ENCODE measurements at places on chromosomes 2 and 18.

GRCh38 chr2:233841183-233841582 is 13.2 kb downstream of the HJURP start:
- H3K36me3 ChIP-seq, result peaks cover 63% of the 10 kb centered on the region
- H3K27ac ChIP-seq, result no peak overlapping the region
- DNase-seq, result no peak
- H3K4me1 ChIP-seq, result peaks cover 10% of the 10 kb centered on the region
- no peaks in the 10 kb centered on the region for H3K27me3 ChIP-seq
- no peak overlapping the region for H3K4me3 ChIP-seq

GRCh38 chr18:76518123-76518859 is 23.2 kb upstream of the ZNF516 start:
- H3K4me3 ChIP-seq, result peak overlapping the region; percentile 87
- no peaks in the 10 kb centered on the region for H3K36me3 ChIP-seq
- H3K4me1 ChIP-seq, result peaks cover 15% of the 10 kb centered on the region
- H3K27ac ChIP-seq, result no peak overlapping the region

DNA sequence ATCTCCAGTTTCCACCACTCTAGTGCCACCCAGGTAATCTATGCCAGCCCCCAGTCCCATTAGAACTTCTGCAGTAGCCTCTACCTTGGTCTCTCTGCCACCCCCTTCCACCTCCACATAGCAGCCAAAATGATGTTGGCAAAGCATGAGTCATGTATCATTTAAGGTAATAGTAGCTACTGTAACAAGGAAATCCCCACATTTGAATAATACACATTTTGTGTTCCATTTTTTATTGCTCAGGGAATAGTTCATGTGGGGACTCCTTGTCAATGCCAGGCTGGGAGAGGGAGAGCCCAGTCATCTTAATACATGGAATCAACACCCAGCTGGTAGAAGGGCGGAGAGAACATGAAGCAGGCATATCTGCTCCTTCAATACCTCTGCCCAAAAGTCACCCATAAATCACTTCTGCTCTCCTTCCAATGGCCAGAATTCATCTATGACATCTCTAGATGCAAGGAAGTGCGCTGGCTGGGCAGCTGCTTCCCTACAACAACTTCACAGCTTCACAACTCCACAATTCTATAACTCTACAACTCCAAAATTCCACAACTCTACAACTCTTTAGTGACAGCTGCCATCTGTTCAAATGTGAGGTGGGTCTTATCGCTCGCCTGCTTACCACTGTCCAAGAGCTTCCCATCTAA is 70.6 kb upstream of the GLS start:
- no peak overlapping the region for H3K4me3 ChIP-seq
- no peak overlapping the region for H3K27ac ChIP-seq
- DNase-seq, result no peak
- no peaks in the 10 kb centered on the region for H3K36me3 ChIP-seq
- peaks cover 49% of the 10 kb centered on the region for H3K4me1 ChIP-seq

DNA sequence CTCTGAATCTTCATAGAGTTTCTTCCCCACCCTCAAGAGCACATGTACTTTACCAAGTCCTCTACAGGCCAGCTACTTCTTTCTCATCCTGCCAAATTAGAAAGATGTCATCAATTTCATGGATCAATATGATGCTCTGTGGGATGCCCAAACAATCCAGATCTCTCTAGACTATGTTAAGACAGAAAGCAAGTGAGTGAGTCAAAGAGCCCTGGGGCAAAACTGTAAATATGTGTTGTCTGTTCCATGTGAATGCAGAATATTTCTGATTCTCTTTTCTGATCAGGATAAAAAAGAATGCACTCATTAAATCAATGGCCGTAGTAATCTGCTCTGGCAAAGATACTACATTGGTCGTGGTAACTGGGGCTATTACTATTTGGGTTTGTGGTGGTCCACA is 53.1 kb upstream of the ROCK2 start:
- no peak overlapping the region for H3K4me3 ChIP-seq
- no peak overlapping the region for H3K27ac ChIP-seq
- peaks cover 8% of the 10 kb centered on the region for H3K27me3 ChIP-seq
- DNase-seq, result peak; percentile 43

- H3K27me3 ChIP-seq, result no peaks in the 10 kb centered on the region
- peaks cover 5% of the 10 kb centered on the region for H3K36me3 ChIP-seq
- peak overlapping the region; percentile 80 for H3K27ac ChIP-seq
- peak overlapping the region; percentile 47 for H3K4me3 ChIP-seq
- peak; percentile 83 for DNase-seq
- peaks cover 75% of the 10 kb centered on the region for H3K4me1 ChIP-seq
Measured at GRCh38 chr2:237262838-237263771, 150.9 kb downstream of the COL6A3 start.

DNA sequence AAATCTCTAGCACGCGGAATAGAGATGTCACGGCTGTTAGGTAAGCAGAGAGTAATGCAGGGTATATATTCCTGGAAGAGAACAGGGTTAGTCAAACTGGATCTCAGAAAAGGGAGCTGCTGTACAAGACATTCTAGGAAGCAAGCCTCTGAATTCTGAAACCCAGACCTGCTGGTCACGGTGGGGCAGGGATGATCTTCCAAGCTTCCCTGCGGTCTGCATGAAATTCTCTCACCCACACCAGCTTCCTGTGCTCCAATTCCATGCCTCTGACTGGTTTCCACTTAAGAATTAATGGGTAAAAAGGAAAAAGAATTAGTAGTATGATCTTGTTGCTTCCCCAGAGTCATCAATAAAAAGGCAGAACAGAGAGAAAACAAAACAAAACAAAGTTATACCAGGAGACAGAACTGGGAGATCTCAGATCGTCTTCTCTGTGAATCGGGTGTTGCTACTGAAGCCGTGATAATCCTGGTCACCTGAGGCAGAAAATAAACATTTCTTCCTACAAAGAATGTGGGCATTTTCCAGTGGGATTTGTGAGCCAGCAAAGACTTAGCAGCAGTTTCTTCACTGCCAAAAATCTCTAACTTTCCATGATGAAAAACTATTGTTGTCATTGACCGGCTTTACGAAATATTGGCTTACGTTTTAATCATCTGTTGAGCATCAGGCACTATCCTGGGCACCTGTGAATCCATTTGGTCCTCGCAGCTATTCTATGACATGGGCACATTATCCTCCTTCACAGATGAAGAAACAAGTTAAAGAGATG is 5.3 kb upstream of the CYP27C1 start:
- no peaks in the 10 kb centered on the region for H3K36me3 ChIP-seq
- peak overlapping the region; percentile 64 for H3K27ac ChIP-seq
- H3K4me3 ChIP-seq, result peak overlapping the region; percentile 80
- DNase-seq, result peak; percentile 47
- H3K27me3 ChIP-seq, result peaks cover 13% of the 10 kb centered on the region
- H3K4me1 ChIP-seq, result peaks cover 39% of the 10 kb centered on the region

DNA sequence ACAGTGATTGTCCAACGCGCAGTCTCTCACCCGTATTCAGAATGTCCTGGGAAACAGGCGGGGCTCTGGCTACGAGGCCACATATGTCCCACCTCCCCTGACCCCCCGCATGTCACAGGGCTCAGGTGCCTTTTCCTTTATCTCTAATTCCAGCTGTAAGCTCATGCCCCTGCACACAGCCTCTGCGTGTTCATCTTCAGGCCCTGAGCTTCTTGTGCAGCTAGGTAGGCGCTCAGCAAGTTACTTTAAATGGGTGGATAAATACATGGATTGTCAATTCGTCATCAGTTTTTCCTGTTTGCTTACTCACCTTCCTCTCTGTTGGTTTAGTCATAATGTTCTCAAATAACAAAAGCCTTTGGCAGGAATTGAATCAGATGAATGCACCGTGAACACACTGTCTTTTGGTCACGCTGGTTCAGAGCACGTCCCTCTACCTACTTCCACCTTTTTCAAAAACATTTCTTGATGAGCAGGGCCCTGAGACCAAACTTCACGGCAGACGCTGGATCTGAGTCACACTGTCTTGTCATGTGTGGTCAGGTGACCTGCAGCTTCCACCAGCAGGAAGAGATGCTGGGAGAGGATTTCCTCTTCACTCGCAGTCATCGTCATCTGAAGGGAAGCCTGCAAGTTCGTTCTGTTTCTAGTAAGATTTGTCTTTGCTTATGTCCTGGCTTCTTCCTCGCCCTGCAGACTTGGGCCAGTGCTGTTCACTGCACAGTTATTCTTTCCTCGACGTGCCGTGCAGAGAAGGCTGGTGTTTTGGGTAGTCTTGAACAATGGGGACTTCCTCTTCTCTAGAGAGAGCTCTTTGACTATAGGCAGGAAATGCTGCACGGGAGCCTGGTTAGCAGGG is 138.1 kb downstream of the PTGR3 start:
- no peaks in the 10 kb centered on the region for H3K27me3 ChIP-seq
- peak; percentile 77 for DNase-seq
- H3K27ac ChIP-seq, result peak overlapping the region; percentile 96
- peak overlapping the region; percentile 81 for H3K4me3 ChIP-seq

DNA sequence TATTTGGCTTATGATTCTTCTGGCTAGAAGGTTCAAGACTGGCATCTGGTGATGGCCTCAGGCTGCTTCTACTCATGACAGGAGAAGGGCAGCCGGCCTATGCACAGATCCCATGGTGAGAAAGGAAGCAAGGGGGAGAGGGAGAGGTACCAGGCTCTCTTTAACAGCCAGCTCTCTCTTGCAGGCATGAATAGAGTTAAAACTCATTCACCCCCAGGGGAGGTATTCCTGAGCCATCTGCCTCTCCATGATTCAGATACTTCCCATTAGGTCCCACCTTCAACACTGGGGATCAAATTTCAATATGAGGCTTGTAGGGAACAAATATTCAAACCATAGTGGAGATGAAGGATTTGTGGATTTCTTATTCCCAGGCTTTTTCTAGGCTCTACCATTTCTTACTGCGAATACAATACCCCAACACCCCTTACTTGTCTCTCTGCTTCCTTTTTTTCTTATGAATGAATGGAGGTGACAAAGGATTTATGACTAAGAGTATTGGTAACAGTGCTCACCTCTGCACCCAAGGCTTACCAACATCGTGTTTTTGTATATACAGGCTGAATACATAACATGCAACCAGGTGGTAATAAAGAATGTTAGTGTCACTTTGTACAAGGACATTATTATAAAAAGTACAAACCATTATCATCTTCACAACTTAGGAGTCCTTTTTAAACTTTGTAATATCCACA is 454.6 kb upstream of the TRIB2 start:
- peaks cover 14% of the 10 kb centered on the region for H3K4me1 ChIP-seq
- no peak for DNase-seq
- H3K36me3 ChIP-seq, result no peaks in the 10 kb centered on the region

- no peak overlapping the region for H3K27ac ChIP-seq
- H3K4me3 ChIP-seq, result no peak overlapping the region
- H3K36me3 ChIP-seq, result no peaks in the 10 kb centered on the region
- peaks cover 17% of the 10 kb centered on the region for H3K27me3 ChIP-seq
Measured at GRCh38 chr2:126793885-126794613, 104.6 kb upstream of the TEX51 start.

DNA sequence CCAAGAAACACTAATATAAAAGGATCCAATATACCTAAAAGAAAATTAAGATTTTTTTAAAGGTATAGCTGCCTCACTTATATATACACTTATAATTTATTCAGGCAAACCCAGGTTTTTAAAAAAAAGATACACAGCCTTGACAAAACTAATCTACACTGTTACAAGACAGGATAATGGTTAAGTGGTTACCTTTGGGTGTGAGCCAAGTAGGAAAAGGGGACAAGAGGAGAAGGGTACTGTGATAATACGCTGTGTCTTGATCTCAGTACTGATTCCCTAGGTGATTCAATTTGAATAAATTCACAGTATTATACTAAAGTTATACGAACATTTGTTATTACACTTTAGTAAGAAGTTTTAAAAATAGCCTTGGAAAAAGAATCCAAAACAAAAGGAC is 30.6 kb downstream of the KLHL41 start:
- no peaks in the 10 kb centered on the region for H3K4me1 ChIP-seq
- no peak for DNase-seq
- H3K36me3 ChIP-seq, result peaks cover 4% of the 10 kb centered on the region
- no peak overlapping the region for H3K4me3 ChIP-seq
- H3K27ac ChIP-seq, result no peak overlapping the region
- H3K27me3 ChIP-seq, result peaks cover 1% of the 10 kb centered on the region

DNA sequence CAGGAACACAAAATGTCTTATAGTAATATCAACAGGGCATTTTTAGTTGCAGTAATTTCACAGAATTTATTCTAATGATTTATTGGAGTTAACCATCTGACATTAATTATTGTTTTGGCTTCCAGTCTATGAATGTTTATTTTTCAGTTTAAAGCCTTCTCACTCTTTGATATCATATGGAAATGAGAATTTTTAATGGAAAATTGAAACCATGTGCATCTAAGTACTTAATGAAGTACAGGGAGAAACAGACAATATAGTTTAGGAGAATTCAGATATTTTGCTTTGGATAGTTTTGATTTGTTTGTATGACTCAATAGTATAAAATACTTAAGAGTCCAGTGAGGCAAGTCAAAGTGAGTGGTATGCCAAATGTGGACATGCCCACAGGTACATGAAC is 126.1 kb downstream of the OLA1 start:
- peaks cover 57% of the 10 kb centered on the region for H3K4me1 ChIP-seq
- no peaks in the 10 kb centered on the region for H3K27me3 ChIP-seq
- H3K4me3 ChIP-seq, result no peak overlapping the region
- peaks cover 12% of the 10 kb centered on the region for H3K36me3 ChIP-seq

GRCh38 chr18:37710726-37711125 is 145.1 kb upstream of the CELF4 start:
- peaks cover 12% of the 10 kb centered on the region for H3K36me3 ChIP-seq
- no peaks in the 10 kb centered on the region for H3K4me1 ChIP-seq
- DNase-seq, result no peak
- H3K27ac ChIP-seq, result no peak overlapping the region
- H3K27me3 ChIP-seq, result no peaks in the 10 kb centered on the region
- no peak overlapping the region for H3K4me3 ChIP-seq

DNA sequence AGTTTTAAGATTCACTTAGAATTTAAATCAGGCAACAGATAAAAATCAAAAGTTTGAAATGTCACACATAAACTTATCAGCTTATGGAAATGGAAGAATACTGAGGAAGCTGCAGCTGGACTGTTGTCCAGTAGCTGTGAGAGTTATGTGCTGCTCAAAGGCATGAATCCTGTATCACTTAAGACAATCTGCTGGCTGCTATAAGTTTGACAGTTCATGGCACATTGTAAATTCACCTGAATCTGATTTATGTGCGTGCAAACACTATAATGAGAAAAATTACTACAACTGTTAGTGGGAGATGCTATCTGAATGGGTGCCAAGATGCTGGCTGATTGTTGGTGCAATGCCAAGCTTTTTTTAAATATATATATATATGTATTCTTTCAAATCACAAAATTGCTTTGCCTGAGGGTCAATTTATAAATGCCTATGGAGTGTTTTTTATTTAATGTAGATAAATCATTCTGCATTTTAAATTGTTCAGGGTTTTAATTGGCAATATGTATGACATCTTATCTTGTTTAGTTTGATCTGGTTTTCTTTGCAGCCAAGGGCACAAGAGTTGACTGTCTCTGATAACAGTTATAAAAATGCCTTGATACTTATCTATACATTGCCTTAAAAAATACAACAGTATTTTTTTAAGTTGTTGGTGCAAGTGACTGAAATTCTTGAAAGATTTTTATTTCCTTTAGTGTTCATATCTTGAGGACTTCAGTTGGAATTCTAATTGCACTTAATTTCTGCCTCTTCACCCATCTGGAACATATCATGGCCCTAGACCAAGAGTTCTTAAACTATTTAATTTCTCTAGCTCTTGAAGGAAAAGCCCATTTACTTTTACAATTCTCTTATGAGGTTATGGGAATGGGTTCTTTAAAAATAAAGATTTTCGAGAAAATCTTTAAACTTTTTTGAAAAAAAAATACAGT is 48.7 kb downstream of the CAVIN2 start:
- no peaks in the 10 kb centered on the region for H3K4me1 ChIP-seq
- H3K27me3 ChIP-seq, result no peaks in the 10 kb centered on the region
- DNase-seq, result no peak

All from HFFc6 (cell line).